ENCODE measurements at places on chromosomes 16 and 17.

DNA sequence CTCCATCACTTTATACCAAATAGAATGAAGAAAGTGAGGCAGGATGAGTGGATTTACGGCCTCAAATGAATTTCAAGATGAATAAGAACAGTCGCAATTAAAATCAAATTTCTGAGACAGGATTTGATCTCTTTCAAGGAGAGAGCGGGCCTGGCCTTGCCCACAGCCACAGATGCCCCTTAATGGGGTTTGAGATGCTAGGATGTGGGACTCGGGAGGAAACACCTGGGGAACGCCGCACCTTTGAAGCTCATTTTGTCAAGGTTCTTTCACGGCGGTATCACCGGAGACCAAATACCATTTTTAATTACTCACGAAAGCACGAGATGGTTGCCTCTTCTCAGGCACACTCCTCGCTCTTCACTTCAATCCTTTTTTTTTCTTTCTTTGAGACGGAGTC, 178.1 kb upstream of the SDK2 start:
- H3K4me1 ChIP-seq: no peaks in the 10 kb centered on the region
- DNase-seq: no peak
- no peaks in the 10 kb centered on the region for H3K36me3 ChIP-seq
- no peak overlapping the region for H3K27ac ChIP-seq
- no peak overlapping the region for H3K4me3 ChIP-seq

DNA sequence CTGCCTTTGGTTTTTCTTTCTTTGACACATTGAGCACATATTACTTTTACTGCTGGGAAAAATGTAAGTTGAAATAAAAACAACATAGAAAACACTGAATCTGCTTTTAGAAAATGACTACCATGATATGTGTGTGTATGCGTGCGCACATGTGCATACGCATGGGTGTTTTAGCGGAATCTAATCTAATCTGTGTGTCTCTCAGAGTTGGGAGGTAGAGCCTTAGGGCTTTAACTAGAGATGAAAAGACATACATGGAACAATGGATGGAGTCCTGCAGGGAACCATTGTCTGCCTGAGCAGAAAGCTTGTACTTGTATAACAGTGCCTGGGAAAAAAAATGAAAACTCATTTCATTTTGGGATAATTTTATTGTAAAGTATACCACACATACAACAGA, 12.4 kb downstream of the SLFN5 start:
- H3K4me3 ChIP-seq: no peak overlapping the region
- no peak overlapping the region for H3K27ac ChIP-seq
- no peak for DNase-seq
- H3K4me1 ChIP-seq: peaks cover 26% of the 10 kb centered on the region
- peaks cover 61% of the 10 kb centered on the region for H3K36me3 ChIP-seq

DNA sequence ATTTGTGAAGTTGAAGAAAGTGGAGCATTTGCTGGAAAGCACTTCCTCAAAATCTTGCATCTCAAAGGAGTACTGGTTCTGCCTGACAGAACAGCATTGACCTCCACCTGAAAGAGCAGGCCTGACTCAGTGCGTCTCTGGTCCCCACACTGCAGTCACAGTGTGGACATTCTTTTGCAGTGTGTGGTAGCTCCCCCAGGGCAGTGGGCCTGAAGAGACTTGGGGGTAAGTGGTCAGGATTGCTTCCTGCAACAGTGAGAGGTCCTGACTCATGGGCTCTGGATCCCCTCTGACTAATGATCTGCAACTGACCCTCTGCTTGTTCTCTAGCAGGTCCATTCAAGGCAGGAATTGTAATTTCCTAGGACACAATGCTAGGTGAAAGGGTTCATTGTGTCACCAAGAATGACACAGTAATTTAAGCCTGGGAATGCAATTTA, 204.9 kb upstream of the KCNJ16 start:
- no peaks in the 10 kb centered on the region for H3K4me1 ChIP-seq
- no peaks in the 10 kb centered on the region for H3K27me3 ChIP-seq

GRCh38 chr16:2462031-2462866, 2.3 kb downstream of the TEDC2 start:
- H3K27me3 ChIP-seq: peaks cover 3% of the 10 kb centered on the region
- H3K27ac ChIP-seq: no peak overlapping the region
- H3K36me3 ChIP-seq: peaks cover 7% of the 10 kb centered on the region
- no peak for DNase-seq
- H3K4me3 ChIP-seq: no peak overlapping the region

GRCh38 chr17:53135969-53136368, 686.8 kb upstream of the KIF2B start:
- H3K4me1 ChIP-seq: no peaks in the 10 kb centered on the region
- no peaks in the 10 kb centered on the region for H3K36me3 ChIP-seq
- no peak overlapping the region for H3K4me3 ChIP-seq
- no peak overlapping the region for H3K27ac ChIP-seq
- no peaks in the 10 kb centered on the region for H3K27me3 ChIP-seq

Measured in T-helper 2 cell treated with Interferon-gamma antibody and Interleukin-4, amounts not matched to agents 5 μg/mL and 100 μg/mL, for 36 hours (primary cell).